ENCODE measurements at places on chromosomes 1 and 21.

GRCh38 chr1:248913933-248914332 lies 7.9 kb downstream of the PGBD2 start:
- no peak for DNase-seq

- peak; percentile 89 for DNase-seq
Measured at GRCh38 chr21:34968414-34969333, 80.4 kb downstream of the RUNX1 start.

GRCh38 chr21:46426313-46427046 lies 32.2 kb upstream of the DIP2A start:
- no peak for DNase-seq

DNA sequence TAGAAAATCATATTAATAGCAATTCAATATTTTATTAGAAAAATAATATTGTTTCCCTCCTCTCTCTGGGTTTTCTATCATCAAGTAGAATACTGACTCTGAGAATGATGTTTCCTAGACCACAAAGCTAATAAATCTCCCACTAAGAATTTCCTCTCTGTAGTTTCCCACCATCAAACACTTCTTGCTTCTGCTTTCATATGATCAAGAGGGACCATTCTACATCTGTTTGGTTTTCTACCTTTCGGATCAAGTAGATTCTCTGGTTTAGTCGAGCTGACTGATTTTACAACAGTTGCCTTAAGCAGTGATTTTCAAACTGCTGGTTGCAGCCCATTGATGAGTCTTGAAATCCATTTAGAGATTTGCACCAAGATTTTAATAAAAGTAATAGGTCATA lies 240.2 kb upstream of the PTBP2 start:
- DNase-seq = no peak

DNA sequence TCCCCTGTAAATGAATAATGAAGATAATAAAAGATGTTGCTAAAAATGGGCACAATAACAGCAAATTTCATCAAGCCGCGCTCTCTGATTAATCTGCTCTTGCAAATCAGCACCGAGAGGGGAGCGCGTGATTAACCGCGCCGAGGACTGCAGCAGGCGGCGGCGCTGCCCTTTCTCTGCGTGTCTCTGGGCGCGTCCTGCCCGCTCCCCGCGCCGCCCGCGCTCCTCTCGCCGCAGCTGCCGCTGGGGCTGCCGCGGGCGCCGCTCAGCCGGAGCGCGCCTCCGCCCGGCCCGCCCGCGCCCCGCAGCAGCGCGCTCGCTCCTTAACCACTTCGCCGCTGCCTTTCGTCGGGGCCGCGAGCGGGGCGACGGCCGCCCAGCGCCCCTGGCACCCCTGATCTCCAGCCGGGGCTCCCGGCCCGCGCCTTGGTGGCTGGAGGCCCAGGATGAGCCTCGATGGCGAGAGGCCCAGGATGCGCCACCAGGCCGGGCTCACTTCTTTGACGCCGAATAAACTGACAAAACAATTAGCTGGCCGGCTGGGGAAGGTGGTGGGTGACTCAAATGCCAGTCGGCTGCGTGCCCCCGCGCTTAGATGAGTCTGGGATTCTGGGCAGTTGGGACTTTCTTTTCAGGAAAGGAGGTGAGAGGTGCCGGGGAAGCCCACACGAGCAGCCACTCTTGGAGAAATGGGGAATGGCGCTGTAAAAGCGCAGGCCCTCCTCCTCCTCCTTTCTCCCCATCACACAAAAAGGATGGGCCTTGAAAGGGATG lies 221.4 kb upstream of the PKN2 start:
- no peak for DNase-seq

DNA sequence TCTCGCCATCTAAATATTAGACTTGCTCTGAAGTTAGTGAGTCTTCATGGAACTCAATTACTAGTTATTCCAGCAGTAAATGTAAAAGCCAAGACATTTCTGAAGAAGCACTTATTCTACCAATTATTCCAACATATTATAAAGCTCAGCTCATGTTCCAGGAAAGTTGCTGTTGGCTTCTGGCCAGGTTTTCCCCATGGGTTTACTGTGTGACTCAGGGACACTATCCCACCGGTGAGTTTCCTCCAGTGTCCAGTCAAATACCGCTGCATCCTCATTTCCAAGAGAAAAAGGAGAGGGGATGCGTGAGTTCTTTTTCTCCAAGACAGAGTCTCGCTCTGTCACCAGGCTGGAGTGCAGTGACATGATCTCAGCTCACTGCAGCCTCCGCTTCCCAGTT lies 9.2 kb upstream of the HHIPL2 start:
- DNase-seq = no peak

DNA sequence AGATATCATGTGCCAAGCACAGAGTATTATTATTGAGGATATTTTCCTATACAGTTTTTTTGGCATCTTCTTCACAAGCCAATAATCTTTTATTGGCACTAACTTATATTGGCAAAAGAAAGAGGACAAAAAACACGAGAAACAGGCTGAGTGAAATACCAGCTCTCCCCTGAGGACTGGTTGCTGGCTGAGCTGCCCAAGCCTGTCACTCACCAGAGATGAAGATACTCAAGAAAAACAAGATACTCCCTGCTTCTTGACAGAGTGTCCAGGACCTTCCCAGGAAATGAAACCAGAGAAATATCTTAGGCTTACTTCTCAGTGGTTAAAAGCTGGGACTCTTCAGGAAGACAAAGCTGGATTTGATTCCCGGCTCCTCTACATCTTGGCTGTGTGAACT lies 35.9 kb upstream of the ATP1B1 start:
- no peak for DNase-seq

DNA sequence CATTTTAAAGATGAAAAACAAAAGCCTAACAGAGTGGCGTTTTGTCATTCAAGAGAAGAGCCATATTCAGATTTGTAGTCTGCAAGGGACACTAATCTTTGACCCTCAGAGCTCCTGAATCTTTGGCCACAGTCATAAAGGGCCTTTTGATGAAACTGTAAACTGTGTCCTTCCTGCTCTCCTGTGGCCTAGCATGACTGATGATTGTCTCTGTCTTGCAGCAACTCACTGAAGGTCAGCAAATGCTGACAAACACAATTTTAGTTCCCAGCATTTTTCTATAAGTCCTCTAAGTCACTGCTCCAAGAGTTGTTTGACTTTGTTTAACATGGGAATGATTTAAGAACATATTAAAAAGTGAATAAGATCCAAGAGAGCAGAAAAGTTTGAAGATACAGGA lies 55.3 kb upstream of the PRELP start:
- DNase-seq = no peak

Data from HL-60 (cell line).